ENCODE measurements at places on chromosomes 3 and 15.

GRCh38 chr15:74322558-74323180, 44.8 kb downstream of the CYP11A1 start:
- peak; percentile 41 for DNase-seq

GRCh38 chr3:112633757-112634156, 7.2 kb downstream of the CCDC80 start:
- DNase-seq: no peak

- DNase-seq: no peak
Observed at GRCh38 chr3:74614107-74614967, at the start of gene CNTN3. TSS of gene CNTN3 (minus strand) at chr3:74614659. CDS start at chr3:74521112, 93,547 bp downstream.

DNA sequence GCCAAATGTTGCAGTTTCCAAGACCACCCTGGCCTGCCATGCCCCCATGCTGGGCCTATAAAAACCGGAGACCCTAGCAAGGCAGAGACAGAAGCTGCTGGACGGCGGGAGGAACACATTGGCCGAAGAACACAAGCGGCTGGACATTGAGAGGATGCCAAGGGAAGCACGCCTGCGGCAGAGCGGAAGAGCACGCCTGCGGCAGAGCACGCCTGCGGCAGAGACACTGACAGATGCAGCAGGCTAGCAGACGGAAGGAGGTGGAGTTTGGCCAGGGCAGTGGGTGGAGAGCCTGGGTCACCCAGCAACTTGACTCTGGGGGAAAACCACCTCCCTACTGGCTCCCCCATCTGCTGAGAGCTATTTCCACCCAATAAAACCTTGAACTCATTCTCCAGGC, 322.3 kb upstream of the TBL1XR1 start:
- DNase-seq: no peak

GRCh38 chr3:31766669-31767068, 214.4 kb downstream of the OSBPL10 start:
- no peak for DNase-seq

- no peak for DNase-seq
Observed at GRCh38 chr15:62027263-62027565, 33.0 kb downstream of the VPS13C start.

- no peak for DNase-seq
Observed at GRCh38 chr3:157692468-157692867, 189.3 kb upstream of the VEPH1 start.

DNA sequence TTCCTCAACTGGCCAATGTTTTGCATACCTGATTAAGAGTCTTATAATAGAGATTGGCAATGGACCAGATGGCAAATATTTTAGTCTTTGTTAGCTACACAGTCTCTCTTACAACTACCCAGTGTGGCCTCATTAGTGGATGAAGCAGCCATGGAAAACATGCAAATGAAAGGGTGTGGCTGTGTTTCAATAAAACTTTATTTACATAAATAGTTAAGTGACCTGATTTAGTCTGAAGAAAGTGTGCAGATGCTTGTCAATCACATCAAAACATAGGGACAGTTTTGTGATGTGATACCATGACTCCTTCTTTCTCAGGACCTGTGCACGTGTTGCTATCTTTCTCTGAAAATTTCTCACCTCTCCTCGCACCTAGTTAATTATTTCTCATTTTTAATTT, 309.8 kb upstream of the GRM7 start:
- DNase-seq: no peak

DNA sequence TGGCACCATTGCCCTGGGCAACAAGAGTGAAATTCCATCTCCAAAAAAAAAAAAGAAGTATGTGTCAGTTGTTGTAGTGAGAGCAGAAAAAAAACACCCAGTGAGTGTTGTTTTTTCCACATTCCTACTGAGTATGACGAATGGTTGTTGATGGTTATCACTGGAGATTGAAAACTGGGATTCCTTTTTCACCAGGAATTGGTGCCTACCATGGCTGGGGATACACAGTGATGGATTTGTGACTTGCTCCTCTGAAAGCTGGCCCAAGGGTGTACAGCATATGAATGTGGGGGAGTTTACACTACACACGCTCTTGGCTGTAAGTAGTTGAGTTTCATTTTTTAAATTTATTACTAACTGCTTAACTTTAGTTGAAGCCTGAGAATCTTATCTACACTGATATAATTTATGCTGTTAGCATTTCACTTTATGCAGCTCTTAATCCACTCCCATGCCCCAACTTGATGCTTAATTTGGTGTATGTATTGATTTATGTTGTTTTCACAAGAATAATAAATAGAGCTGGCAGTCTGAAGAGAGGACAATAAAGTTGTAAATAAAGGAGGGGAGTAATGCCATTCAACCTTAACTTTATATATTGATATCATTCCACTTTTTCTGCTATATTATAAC, 56.0 kb upstream of the MME start:
- DNase-seq: no peak

GRCh38 chr3:150737874-150738679, 24.9 kb downstream of the SIAH2 start:
- no peak for DNase-seq

Data from activated naive CD4-positive, alpha-beta T cell (primary cell).